ENCODE measurements at places on chromosomes 3 and 15.

GRCh38 chr3:32420126-32421038 is 28.7 kb downstream of the CMTM7 start:
- no peak for DNase-seq

DNA sequence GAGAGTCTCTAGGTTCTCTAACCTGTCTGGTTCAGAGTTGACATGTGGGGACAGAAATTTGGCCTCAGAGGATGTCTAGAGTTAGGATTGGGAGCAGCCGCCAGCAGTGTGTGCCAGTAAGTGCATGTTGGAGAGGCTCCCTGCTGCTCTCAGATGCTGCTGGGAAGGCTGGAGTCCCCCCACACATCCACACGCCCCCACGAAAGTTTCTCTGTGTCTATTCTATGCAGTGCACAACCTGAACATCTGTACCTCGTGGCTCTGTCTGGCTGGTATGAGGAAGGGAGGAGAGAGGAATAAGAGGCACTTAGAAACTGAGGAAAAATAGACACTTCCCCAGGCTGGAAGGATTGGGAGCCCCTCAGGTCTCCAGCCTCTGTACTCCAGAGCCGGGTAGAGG is 131.8 kb downstream of the RAB11A start:
- DNase-seq = no peak

GRCh38 chr3:187640569-187641059 is 29.6 kb downstream of the SST start:
- DNase-seq = no peak

- DNase-seq = no peak
These were observed 39.9 kb upstream of the TNFAIP8L3 start for GRCh38 chr15:51134416-51135199.

DNA sequence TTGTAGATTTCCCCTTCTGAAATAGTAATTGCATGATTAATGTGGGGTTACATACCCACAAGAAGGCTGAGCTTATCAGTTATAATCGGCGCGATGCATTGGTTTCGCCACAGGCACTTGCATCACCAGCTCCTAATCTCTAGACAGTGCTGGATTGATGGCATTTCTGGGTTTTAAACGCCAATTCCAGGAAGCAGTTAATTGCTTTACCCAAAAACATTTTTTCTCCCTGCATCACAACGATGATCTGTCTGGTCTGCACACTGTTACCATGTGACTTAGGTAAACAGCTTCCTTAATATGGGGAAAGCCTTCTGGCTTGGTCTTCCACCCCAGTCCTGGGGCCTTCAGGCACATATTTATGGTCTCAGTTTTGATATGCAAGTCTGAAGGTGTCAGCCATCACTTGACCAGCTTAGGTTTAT is 70.0 kb upstream of the HEG1 start:
- no peak for DNase-seq

GRCh38 chr3:4595710-4596113 is 102.6 kb downstream of the ITPR1 start:
- DNase-seq = no peak
